ENCODE measurements at places on chromosomes 4 and X.

GRCh38 chr4:48557478-48557877, 67.4 kb downstream of the ZAR1 start:
- no peak for DNase-seq

DNA sequence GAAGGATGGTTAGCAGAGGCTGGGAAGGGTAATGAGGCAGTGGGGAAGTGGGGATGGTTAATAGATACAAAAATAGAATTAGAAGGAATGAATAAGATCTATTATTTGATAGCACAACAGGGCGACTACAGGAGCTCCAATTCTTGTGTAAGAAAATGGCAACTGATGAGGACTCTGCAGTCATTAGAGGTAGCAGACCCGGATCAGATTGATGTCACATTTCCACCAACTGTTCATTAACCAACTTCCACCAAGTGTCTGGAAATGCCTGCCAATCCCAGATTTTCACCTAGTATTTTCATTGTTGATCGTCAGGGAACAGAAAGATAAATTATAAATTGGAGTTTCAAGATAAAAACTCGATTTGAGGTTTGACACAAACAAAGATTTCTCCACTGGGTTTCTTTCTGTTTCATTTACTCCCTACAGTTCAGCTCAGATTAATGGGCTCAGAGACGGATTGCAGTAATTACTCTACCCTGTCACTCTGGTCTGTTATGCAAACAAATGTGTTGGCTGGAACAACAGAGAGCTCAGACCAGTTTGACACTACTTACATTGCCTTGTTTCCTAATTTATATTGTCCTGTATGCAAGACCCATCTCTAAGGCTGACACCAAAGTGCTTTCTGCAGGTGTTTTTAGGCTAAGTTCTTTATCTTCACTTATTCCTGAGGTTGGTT, 909.2 kb upstream of the PRKX start:
- DNase-seq: no peak

DNA sequence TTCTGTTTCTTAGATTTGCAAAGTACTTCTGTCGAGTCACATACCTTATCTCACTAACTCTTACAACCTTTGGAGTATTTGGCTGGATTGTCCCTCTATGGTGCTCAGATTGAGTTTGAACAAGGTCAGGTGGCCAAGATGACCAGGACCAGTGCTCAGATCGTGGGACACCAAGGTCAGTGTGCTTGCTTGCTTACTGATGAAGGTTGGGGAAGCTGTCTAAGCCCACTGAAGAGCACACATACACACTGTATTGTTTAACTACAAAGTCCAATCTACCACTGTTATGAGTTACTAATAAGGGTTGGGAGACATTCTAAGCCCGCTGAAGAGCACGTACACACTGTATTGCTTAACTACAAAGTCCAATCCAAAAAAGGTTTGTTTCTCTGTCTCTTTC, 53.7 kb downstream of the TAB3 start:
- no peak for DNase-seq

DNA sequence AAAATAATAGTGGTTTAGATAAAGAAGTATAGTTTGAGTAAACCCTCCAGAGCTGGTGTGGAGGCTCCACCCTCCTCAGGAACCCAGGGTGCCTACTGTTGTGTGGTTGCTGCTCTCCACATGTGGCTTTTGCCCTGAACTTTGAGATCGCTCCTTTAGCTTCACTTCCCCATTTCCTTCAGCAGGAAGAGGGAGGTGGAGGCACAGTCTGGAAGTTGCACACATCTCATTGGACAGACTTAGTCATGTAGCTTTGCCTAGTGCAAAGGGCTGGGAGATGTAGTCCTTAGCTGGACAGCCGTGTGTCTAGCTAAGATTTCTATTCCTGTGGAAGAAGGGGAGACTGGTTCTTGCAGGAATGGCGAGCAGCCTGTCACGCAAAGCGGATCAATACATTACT, 37.9 kb downstream of the RGS12 start:
- DNase-seq: no peak

DNA sequence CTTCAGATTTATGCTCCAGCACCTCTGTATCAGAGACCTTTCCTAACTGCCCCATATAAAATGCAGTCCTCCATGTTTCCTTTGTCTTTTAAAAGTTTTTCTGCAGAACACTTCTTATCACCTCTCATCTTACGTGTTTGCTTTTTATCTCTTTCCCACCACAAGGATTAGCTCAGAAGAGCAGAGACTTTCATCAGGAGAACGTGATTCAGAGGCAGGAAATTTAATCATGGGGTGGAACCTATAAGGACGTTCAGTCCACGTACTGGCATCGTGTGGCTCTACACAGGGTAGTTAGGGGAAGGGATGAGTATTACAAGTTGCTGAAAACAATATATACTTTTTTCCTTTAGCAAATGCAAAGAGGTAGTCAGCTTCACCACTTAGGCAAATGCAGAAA, 98.7 kb downstream of the SORBS2 start:
- DNase-seq: no peak

All from anterior cingulate cortex (tissue), 58 donors.